ENCODE measurements at places on chromosomes 3 and 15. TPM values are rescaled to one million over a fixed set of nuclear protein-coding genes. Genes with fewer than 3 reads are reported as not detected.
A peak's percentile ranks its signal among the peaks of the same experiment; 100 is the strongest.

DNA sequence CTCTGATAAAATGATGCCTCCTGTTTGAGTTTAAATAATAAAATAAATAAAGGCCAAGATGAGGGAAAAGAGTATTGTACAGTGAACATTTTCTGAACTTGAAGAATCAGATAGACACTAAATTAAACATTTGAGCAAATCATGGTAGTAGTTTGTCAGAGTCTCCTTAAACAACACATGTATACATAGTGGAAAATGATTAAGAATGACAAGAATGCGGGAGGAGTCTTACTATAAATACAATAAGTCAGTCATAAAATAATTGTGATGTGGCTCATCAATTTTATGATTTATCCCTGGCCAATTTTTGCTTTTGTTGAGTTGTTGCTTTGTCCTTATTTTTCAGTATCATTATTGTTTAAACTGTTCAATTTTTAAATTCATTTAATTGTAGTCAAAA, 158.0 kb upstream of the TMC3 start:
- H3K27me3 ChIP-seq = no peaks in the 10 kb centered on the region
- no peak overlapping the region for H3K27ac ChIP-seq
- H3K4me1 ChIP-seq = peaks cover 6% of the 10 kb centered on the region
- no peak overlapping the region for H3K4me3 ChIP-seq
- DNase-seq = no peak
- H3K36me3 ChIP-seq = no peaks in the 10 kb centered on the region

GRCh38 chr3:47573190-47574172, 5.2 kb downstream of the CSPG5 start:
- no peaks in the 10 kb centered on the region for H3K36me3 ChIP-seq
- no peaks in the 10 kb centered on the region for H3K4me1 ChIP-seq
- no peak overlapping the region for H3K27ac ChIP-seq
- H3K27me3 ChIP-seq = no peaks in the 10 kb centered on the region
- DNase-seq = no peak
- H3K4me3 ChIP-seq = no peak overlapping the region

GRCh38 chr3:177345973-177346503, 148.8 kb upstream of the TBL1XR1 start:
- H3K4me3 ChIP-seq = no peak overlapping the region
- no peaks in the 10 kb centered on the region for H3K36me3 ChIP-seq
- H3K27me3 ChIP-seq = no peaks in the 10 kb centered on the region
- peak overlapping the region; percentile 85 for H3K27ac ChIP-seq
- H3K4me1 ChIP-seq = peaks cover 84% of the 10 kb centered on the region
- no peak for DNase-seq

DNA sequence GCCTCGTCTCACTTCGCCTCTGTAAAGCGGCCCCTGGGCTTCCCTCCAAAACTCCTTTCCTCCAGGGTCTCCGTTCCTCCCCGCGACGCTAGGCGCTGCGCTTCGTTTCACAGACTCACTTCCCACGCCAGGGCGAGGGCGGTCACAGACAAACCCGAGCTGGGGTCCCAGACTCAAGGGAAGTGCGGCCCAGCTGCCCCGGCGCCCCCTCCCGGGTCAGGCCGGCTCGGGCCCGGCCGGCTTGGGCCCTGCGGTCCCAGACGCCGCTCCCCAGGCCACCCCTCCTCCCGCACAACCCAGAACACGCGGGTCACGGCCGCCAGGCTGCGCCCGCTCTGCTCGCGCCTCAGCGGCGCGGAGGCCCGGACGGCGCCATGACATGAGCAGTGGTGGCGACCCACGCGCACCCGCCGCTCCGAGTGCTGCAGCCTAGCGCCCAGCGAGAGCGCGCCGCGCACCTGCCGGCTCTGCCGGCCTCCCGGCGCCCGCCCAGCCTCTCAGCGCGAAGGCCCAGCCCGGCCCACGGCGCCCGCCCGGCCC, 547 bp downstream of the NUP210 start:
- no peaks in the 10 kb centered on the region for H3K27me3 ChIP-seq
- no peaks in the 10 kb centered on the region for H3K4me1 ChIP-seq
- no peaks in the 10 kb centered on the region for H3K36me3 ChIP-seq
- no peak for DNase-seq
- H3K4me3 ChIP-seq = peak overlapping the region; percentile 77
- H3K27ac ChIP-seq = no peak overlapping the region

DNA sequence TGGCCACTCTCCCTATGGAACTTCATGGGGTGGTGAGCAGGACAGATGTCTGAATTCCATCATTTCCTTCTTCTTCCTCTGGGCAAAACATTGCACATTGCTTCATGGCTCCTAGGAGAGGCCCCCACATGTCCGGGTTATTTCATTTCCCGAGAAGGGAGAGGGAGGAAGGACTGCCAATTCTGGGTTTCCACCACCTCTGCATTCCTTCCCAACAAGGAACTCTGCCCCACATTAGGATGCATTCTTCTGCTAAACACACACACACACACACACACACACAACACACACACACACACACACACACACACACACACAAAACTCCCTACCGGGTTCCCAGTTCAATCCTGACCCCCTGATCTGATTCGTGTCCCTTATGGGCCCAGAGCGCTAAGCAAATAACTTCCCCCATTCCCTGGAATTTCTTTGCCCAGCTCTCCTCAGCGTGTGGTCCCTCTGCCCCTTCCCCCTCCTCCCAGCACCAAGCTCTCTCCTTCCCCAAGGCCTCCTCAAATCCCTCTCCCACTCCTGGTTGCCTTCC, 1.9 kb downstream of the RHO start:
- H3K27me3 ChIP-seq = no peaks in the 10 kb centered on the region
- DNase-seq = no peak
- no peak overlapping the region for H3K27ac ChIP-seq

- no peaks in the 10 kb centered on the region for H3K27me3 ChIP-seq
- no peaks in the 10 kb centered on the region for H3K36me3 ChIP-seq
- H3K27ac ChIP-seq = no peak overlapping the region
- DNase-seq = no peak
These were observed 6.6 kb upstream of the LIPC start for GRCh38 chr15:58425185-58425584.

GRCh38 chr15:52037889-52038505, 19.0 kb downstream of the MAPK6 start:
- no peaks in the 10 kb centered on the region for H3K36me3 ChIP-seq
- no peak for DNase-seq
- no peak overlapping the region for H3K27ac ChIP-seq
- H3K27me3 ChIP-seq = no peaks in the 10 kb centered on the region

GRCh38 chr3:34155108-34155507, 356.7 kb downstream of the PDCD6IP start:
- no peak overlapping the region for H3K4me3 ChIP-seq
- H3K27me3 ChIP-seq = no peaks in the 10 kb centered on the region
- H3K36me3 ChIP-seq = no peaks in the 10 kb centered on the region
- no peak for DNase-seq
- H3K27ac ChIP-seq = no peak overlapping the region
- peaks cover 10% of the 10 kb centered on the region for H3K4me1 ChIP-seq

DNA sequence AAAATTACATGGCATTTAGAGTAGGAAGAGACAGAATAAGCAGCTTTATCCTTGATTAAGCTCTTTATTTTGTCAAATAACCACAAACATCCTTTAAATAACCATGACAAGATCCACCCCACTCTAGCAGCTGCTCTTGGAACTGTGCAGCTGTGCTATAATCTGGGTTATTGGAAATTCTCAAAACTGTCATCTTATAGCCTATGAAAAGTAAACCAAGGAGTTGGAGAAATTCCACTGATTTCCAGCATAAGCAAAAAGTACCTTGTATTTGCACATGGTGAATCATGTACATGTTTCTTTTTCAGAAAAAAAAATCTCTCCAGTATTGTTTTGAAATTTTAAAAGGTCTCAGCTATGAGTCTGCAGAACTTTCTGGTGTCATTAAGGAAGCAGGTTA, 88.8 kb upstream of the ABI3BP start:
- no peak overlapping the region for H3K4me3 ChIP-seq
- no peak overlapping the region for H3K27ac ChIP-seq
- H3K36me3 ChIP-seq = no peaks in the 10 kb centered on the region
- no peak for DNase-seq
- no peaks in the 10 kb centered on the region for H3K27me3 ChIP-seq
- peaks cover 16% of the 10 kb centered on the region for H3K4me1 ChIP-seq

- no peaks in the 10 kb centered on the region for H3K4me1 ChIP-seq
- no peak overlapping the region for H3K4me3 ChIP-seq
- no peaks in the 10 kb centered on the region for H3K36me3 ChIP-seq
- no peaks in the 10 kb centered on the region for H3K27me3 ChIP-seq
These were observed 5.1 kb upstream of the TASOR start for GRCh38 chr3:56688191-56688590.

- peaks cover 18% of the 10 kb centered on the region for H3K4me1 ChIP-seq
- no peaks in the 10 kb centered on the region for H3K36me3 ChIP-seq
- no peak for DNase-seq
- peak overlapping the region; percentile 10 for H3K27ac ChIP-seq
- H3K27me3 ChIP-seq = no peaks in the 10 kb centered on the region
These were observed 104.2 kb upstream of the SLC7A14 start for GRCh38 chr3:170689893-170690660.

GRCh38 chr15:71632576-71633195, 177.7 kb upstream of the NR2E3 start:
- no peaks in the 10 kb centered on the region for H3K27me3 ChIP-seq
- no peak overlapping the region for H3K27ac ChIP-seq

DNA sequence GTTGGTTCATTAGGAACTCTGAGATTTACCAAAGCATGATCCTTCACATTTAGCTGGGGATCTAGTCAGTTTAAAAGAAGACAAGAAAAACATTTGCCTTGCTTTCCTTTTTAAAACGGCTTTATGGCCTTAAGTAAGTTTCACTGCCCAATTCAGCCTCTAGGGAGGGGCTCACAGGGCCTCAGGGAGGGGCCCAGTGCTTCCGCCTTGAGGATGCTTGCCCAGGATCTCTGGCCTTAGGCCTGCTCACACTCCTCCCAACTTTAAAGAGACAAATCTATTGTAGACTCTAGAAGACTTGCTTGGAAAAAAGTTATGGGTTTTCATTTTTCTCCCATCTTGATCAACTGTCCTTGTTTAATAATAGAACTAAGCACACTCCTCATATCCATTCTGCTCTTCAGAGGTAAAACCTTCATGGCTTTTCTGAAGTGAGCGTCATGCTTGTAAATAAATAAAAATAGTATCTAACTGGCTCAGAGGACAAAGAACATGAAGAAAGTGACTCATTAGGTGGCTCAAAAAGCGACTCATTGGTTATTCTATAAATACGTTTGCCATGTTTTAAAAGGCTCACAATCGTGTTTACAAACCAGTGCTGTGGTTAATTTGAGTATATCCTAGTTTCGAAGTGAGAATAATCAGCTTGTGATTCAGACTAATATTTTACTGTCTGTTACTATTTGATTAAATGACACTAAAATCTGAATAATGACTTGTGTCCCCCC, 13.7 kb downstream of the PDHB start:
- no peak for DNase-seq
- peaks cover 9% of the 10 kb centered on the region for H3K4me1 ChIP-seq
- H3K4me3 ChIP-seq = no peak overlapping the region
- peak overlapping the region; percentile 76 for H3K27ac ChIP-seq
- H3K36me3 ChIP-seq = peaks cover 6% of the 10 kb centered on the region

DNA sequence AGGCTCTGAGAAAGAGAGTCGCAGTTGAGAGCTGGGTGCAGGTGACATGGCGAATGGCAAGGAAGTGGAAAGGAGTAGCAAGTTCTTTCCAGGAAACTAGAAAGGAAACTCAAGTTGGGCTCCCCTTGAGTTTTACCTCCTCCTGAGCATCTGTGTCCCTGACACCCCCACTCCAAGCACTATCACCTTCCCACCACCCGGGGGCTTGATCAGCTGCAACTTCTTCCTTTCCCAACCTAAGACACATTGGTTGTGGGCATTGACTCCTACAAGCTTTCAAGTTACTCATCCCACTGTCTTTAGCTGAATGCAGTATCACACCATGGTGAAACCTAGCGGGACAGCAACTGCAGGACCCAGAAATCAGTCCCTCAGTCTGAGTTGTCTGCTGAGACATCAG, 256.6 kb upstream of the NR2F2 start:
- H3K36me3 ChIP-seq = no peaks in the 10 kb centered on the region
- H3K4me1 ChIP-seq = no peaks in the 10 kb centered on the region
- no peaks in the 10 kb centered on the region for H3K27me3 ChIP-seq
- no peak overlapping the region for H3K4me3 ChIP-seq
- no peak overlapping the region for H3K27ac ChIP-seq

GRCh38 chr3:133383175-133383574, 16.7 kb upstream of the BFSP2 start:
- H3K36me3 ChIP-seq = no peaks in the 10 kb centered on the region
- peaks cover 5% of the 10 kb centered on the region for H3K4me1 ChIP-seq
- no peak for DNase-seq

DNA sequence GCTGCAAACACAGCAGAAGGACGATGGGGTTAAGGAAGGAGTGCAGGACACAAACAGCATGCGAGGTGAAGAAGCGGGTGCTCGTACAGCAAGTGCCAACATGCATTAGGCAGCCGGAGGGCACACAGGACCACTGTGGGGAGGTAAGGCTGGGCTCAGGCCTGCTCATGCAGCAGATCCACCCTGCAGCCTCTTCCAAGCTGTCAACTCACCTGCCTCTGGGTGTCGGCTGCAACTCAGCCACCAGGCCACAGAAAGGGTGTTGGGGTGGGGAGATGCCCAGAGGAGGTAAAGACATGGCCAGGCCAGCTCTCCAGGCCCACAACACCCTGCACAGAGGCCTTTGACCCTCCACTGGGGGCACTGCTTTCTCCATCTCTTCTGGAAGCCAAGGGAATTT, 44.2 kb downstream of the TGM4 start:
- no peaks in the 10 kb centered on the region for H3K27me3 ChIP-seq
- DNase-seq = no peak
- no peak overlapping the region for H3K27ac ChIP-seq
- H3K4me1 ChIP-seq = no peaks in the 10 kb centered on the region
- peaks cover 8% of the 10 kb centered on the region for H3K36me3 ChIP-seq

GRCh38 chr3:169002689-169003088, 660.8 kb downstream of the MECOM start:
- H3K27me3 ChIP-seq = no peaks in the 10 kb centered on the region
- H3K36me3 ChIP-seq = no peaks in the 10 kb centered on the region
- H3K27ac ChIP-seq = no peak overlapping the region
- no peak for DNase-seq

GRCh38 chr3:15629860-15630597, 28.5 kb downstream of the BTD start:
- H3K36me3 ChIP-seq = no peaks in the 10 kb centered on the region
- peaks cover 9% of the 10 kb centered on the region for H3K4me1 ChIP-seq
- no peak overlapping the region for H3K27ac ChIP-seq
- no peaks in the 10 kb centered on the region for H3K27me3 ChIP-seq

DNA sequence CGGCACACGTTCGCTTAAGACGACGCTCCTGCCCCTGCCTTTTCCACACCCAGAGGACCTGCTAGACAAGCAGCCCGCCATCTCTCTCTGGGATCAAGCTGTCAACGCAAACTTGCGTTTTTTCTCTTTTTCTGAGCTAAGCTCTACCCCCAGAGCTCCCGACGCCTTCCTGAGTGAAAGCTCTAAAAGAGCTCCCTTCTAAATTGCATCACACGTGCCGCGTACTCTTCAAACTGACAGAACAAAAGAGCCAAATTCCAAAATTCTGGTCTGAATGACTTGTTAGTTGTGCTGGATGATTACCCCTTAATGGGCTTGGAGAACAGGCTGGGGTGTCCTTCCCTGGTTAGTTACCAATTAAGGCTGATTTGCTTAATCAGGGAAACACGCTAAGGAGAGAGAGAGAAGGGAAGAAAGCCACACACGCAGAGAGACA, 81.2 kb downstream of the MDFIC2 start:
- no peaks in the 10 kb centered on the region for H3K27me3 ChIP-seq
- H3K4me1 ChIP-seq = no peaks in the 10 kb centered on the region
- no peak overlapping the region for H3K4me3 ChIP-seq

IL20RB gene
- total RNA-seq = 1.6 TPM

PRKCD gene
- total RNA-seq = 20.2 TPM

TUSC7 gene
- total RNA-seq = not detected

SPATA12 gene
- not detected for total RNA-seq

OXSR1 gene
- total RNA-seq = 30.5 TPM

FGD5 gene
- total RNA-seq = 15.4 TPM

IL5RA gene
- 1.8 TPM for total RNA-seq

PODXL2 gene
- 7.8 TPM for total RNA-seq

ATP13A3 gene
- 361 TPM for total RNA-seq

Data from thoracic aorta (tissue), 2 donors.